Uterus (tissue), 4 donors: ENCODE measurements at places on chromosomes 3 and 15. TPM values are rescaled to one million over a fixed set of nuclear protein-coding genes. Genes with fewer than 3 reads are reported as not detected.

Gene SH2D7
- total RNA-seq: not detected

Gene HTR3E
- not detected for total RNA-seq

Gene SLC49A4
- total RNA-seq: 9.7 TPM

Gene SLC22A13
- total RNA-seq: not detected

Gene CADM2
- total RNA-seq: 0.29 TPM

Gene CFAP100
- total RNA-seq: not detected

Gene SHF
- total RNA-seq: 37.5 TPM

Gene CYP1A2
- not detected for total RNA-seq

Gene MUC20
- total RNA-seq: 17.6 TPM

Gene GASK1A
- total RNA-seq: 38.8 TPM

Gene B4GALT4
- total RNA-seq: 35.0 TPM

Gene HYKK
- 13.6 TPM for total RNA-seq

Gene GABRG3
- 3.0 TPM for total RNA-seq

Gene COL6A5
- total RNA-seq: not detected

Gene EAF2
- 3.4 TPM for total RNA-seq

Gene SI
- not detected for total RNA-seq
